ENCODE measurements at places on chromosomes 4 and X.

DNA sequence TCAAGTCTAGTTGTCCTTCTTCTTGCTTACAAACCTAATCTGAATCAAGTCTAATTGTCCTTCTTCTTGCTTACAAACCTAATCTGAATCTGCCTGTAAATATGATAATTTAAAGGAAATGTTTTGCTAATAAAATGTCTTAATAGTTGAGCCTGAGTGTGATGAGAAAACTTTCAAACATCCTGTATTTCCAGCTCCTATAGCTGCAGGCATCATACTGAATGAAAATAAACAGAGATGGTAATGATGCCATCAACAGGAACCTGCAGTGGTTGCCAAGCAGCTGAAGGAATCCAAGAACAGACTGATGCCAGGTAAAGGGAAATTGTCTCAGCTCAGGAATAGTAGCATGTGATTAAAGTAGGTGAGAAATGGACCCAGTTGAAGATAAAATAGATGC, 156.1 kb upstream of the IRS4 start:
- DNase-seq, result no peak

DNA sequence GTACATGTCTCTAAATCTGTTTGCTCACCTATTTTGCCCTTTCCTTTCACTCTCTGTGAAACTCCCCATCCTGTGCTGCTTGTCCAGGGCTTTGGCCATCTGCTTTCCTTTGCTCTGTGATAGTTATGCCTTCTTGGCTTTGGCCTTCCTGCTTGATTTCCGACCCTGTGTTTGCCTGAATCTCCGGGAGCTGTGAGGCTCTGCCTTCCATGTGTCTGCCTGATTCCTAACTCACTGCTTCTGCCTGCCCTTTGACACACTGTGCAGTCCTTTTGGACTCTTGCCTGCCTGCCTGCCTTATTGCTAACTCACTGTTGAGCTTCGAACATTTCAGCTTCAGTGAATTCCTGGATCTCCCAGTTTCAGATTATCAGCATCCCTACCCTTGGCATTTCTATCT, 143.1 kb downstream of the C4orf33 start:
- DNase-seq, result no peak

DNA sequence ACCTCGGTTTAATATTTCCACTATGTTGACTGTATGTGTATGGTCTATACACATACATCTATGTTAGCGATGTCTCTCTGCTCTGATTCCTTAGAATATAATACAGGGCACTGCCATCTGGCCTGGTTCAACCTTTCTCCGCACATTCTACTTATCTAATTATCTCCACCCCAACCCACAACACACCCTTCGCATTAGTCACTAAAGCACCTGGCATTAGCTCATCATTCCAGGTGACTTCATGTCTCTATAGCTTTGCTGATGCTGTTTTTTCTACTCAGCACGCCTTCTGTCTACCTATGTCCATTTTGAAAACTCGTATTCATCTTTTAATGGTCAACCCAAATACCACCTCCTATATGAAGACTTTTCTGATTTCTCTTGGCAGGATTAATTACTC, 425.2 kb upstream of the RASGEF1B start:
- DNase-seq, result no peak

DNA sequence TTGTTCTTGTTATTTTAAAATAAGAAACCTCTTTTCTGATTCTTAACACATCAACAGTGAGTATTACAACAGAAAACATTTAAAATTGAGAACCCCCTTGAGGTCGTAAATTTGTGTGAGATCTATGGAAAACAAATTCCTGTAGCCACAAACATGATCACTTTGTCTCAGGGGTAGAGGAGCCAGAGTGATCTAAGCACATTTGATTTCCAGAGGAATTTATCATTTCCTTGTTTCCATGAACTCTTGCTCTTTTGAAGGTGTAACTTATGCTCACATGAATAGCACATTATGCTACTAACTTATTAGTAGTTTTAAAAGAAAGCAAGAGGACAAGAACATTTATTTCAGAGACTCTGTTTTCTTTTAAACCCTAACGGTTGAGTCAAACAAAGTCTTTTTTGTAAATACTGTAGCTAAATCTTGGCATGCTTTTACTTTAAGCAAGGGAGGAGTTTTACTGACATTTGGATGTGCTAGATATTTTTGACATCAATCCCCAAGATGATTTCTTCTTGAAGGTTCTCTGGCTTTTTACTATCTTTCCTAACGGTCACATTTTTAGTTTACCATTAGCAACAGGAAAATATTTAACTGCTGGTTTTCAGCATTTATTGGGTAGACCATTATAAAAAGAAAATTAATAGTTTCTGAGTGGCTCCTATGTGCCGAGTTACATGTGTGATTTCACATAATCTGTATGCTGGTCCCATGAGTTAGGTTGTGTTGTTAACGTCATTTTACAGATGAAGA, 27.9 kb upstream of the ZCCHC12 start:
- no peak for DNase-seq

DNA sequence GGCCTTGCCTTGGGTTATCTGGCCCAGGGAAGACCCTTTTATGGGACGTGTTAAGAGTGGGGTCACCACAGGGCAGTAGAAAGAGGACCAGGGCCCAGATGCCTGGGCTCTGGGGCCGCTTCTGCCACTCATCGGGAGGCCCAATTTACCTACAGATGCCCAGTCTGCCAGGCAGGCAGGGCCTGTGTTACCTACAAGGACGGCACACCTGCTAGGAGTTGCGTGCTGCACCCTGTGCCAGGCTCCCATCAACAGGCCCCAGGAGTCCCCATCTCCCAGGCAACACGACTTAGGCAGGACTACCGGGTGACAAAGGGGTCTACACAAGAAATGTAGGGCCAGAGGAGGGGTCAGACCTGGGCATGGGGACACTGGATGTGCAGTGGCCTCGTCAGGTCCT, 34.6 kb downstream of the WDR1 start:
- DNase-seq, result peak; percentile 56

DNA sequence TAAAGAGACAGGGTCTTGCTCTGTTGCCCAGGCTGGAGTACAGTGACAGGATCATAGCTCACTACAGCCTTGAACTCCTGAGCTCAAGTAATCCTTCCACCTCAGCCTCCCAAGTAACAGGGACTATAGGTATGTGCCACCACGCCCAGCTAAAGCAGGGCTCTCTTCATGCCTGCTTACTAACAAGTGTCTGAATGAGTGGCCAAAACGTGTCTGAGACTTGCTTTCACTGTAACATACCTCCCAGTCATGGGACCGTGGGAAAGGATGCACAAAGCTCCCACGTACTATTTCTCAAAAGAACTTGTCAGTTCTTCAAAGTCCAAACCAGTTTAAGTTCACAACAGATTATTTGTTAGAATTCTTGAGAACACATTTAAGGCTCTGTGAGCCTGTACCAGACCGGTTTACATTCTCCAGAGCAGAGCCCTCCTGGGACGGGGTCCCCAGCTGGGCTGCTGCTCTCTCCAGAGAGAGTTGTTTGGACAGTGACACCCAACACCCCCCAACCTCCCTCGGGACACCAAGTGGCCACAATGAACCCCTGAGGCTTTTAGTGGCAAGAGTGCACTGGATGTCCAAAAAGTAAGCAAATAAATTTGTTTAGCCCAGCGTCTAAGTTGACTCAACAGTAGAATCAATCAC, 24.1 kb downstream of the SH3KBP1 start:
- DNase-seq, result no peak

DNA sequence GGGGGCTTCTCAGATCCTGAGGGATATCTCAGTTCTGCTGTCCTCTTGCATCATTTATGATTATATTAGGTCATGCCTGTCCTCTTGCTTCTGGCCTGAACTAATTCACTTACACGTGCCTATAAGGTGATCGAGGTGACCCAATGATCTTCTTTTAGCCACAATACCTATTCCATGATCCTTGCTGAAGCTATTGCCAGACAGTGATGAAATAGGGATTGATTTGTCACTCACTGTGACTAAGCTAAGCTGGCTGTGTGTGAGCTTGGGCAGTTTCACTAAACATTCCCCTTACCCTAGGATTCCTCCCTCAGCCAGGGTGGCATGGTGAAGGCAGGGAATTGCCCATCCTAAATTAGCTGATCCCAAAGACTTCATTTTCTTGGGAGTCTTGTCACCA, 19.0 kb downstream of the HADH start:
- DNase-seq, result no peak

DNA sequence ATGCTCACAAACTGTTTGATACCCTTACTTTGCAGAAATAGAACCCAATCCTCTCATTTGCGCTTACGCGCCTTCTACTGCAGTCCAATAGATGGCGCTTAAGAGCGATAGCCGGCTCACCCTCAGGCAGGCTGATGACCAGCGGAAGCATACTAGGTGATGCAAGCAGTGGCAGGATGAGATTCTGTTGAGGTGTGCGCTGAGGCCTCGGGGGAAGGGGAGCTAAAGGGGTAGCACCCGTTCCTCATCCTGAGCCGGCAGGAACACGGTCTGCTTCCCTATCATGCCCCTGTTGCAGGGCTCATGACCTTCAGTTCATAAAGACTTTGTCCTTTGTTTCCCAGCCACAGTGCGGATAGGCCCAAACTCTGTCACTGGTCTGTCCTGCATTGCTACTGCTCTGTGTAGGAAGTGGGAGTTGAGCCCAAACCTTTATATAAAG, 628.9 kb downstream of the TLL1 start:
- no peak for DNase-seq

- DNase-seq, result no peak
Measured at GRCh38 chr4:175806727-175807126, 5.3 kb downstream of the GPM6A start.

DNA sequence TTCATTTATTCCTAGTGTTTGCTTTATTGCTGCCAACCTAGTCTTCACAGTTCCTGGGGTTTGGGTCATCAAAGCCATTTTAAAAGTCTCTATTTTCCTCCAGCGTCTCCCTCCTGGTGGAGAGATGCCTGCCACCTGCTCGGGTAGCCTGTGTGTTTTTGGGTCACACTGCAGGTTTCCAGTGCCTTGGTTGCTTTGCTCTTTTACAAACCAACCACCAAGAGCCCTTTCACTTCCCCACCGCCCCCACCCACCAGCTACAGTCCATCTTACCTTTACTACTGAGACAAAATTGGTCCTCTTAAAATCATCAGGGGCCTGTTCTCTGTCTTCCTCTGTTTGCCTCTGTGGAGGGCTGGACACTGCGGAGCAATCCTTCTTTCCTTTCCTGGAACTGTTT, 280.5 kb upstream of the GATB start:
- no peak for DNase-seq

- no peak for DNase-seq
Measured at GRCh38 chr4:183393446-183393845, 51.0 kb upstream of the CDKN2AIP start.

DNA sequence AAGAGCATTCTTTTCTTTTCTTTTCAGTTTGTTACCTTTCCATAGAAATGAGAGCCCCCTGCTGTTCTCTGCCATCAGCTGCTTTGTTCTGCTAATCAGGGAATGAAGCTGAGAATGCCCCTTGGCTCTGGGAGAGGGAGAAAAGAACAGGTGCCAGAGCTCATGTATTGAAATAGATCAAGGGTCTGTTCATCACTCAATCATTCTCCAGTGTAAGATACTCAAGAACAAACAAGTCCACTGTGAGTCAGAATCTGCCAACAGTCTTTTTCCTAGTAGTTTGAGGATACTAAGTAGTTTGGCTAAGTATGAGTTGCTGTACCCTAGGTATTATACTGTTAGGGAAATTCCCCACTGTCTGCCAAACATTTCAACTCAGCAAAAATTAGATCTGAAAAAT, 144.3 kb downstream of the RTL3 start:
- no peak for DNase-seq

- DNase-seq, result peak; percentile 28
Measured at GRCh38 chr4:5184606-5185005, 133.3 kb downstream of the STK32B start.

- DNase-seq, result no peak
Measured at GRCh38 chrX:41025926-41026701, 59.1 kb upstream of the USP9X start.

DNA sequence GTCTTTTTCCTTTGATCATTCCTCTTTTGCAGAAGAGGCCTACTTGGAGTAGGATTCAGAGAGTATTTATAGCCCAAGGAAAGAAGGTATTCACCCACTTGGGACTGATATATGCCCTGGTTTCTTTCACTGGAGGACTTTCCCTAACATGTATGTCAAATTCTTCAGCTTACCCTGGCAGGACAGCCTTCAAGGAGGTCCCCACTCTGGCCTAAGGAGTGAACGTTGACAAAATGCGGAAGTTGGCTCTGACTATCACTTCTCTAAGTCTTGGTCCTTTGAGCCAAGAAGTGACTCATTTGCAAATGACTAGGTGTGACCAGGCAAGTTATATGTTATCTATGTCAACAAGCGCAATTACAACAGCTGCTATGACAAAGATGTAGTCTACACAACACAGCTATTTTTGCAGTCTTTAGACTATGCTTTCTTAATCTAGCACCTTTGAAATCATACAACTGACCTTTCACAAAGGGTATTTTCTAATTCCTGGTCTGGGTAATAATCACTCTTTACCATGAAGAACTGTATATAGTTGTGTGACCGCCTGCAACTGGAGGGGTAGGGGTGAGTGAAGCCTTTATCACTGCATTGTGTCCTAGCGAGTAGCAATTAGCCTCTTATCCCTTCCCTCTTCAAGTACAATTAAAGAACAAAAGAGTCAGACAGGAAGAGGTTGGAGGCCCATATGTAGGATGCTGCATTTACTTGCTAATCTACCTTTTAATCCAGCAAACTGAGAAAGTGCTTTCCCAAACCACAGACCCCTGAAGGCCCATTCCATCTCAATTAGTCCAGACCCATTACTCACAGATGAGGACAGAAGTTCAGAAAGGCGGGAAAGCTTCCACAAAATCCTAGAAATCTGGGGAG, 50.1 kb downstream of the RASGEF1B start:
- no peak for DNase-seq

GRCh38 chr4:158481811-158482210, 39.9 kb upstream of the RXFP1 start:
- DNase-seq, result no peak

DNA sequence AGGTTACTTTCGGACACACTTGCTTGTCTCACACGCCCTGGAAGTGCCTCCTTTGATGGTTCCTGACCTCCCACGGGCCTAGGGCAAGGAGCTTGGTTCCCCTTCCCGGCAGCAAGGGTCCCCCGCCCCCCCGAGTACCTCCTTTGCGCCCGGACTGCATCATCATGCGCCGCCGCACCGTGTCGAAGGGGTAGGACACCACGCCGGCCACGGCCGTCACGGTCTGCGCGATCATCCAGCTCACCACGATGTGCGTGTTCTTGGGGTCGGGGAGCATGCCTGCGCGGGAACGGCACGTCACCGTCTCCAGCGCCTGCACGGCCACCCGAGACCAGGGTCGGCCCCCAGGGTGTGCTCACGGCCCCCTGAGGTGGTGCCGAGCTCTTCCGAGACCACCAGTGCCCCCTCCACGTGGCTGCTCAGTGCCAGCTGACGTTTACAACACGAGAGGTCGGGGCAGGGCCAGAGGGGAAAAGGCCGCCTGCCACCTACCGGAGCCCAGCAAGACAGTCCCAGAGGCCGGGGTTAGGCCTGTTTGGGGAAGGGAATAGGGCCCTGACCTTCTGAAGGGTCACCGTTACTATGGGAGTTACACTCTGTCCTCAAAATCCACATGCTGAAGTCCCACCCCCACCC, 4.7 kb downstream of the SLC25A6 start:
- peak; percentile 79 for DNase-seq

DNA sequence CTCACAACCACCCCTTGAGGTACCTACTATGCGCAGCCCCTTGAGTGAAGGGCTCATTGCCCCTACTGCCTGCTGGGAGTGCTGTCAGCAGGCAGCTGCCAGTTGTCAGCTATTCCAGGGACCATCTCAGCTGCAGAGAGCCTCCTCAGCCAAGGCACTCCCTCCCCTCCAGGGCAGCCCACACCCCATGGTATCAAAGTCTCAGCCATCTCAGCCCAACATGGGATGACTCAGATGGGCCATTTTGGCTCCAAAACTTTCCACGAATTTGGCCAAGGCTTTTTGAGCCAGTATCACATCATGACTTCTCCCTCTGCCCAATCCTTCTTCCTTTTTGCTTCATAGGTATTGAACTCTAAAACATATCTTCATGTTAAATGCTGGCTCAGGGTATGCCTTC, 61.4 kb upstream of the MAP3K15 start:
- DNase-seq, result no peak

Measured in spleen (tissue), 13 donors.